ENCODE measurements at places on chromosomes 6 and 20.

GRCh38 chr20:48006036-48006833 lies 221.0 kb upstream of the SULF2 start:
- no peak for DNase-seq

- DNase-seq = no peak
These were observed 9.8 kb upstream of the BHLHE23 start for GRCh38 chr20:63016514-63017075.

- DNase-seq = no peak
These were observed 601.2 kb downstream of the DHX35 start for GRCh38 chr20:39563349-39563748.

DNA sequence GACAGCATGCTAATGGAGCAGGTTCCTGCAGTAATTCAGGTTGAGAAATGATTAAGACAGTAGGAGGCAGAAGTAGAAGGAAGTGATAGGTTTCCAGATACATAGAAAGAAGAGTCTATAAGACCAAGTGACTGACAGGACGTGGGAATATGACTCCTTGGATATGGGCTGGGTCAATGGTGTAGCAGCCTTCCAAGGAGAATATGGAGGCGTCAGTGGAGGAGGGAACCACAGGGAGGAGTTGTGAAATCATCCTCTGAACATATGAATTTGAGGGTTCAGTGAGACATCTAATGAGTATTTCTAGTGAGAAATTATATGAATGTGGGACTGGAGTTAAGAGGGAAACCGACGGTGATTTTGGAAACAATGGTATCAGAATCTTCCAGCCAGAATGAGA lies 43.3 kb downstream of the NUDT3 start:
- DNase-seq = no peak

- DNase-seq = no peak
These were observed 601.0 kb downstream of the GRIK2 start for GRCh38 chr6:101994521-101994920.

GRCh38 chr6:111872401-111873177 lies 663 bp downstream of the FYN start:
- peak; percentile 63 for DNase-seq

DNA sequence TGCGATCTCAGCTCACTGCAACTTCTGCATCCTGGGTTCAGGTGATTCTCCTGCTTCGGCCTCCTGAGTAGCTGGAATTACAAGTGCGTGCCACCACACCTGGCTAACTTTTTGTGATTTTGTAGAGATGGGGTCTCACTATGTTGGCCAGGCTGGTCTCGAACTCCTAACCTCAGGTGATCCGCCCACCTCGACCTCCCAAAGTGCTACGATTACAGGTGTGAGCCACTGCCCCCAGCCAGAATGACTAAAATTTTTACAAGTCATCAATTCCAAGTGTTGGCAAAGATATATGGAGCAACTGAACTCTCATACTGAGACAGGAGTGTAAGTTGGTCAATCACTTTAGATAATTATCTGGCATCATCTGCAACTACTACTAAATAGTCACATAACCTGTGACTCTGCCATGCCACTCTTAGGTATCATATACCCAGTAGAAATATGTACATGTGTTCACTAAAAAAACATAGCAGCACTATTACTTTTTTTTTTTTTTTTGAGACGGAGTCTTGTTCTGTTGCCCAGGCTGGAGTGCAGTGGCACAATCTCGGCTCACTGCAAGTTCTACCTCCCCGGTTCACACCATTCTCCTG lies 3.0 kb downstream of the EIF6 start:
- no peak for DNase-seq

DNA sequence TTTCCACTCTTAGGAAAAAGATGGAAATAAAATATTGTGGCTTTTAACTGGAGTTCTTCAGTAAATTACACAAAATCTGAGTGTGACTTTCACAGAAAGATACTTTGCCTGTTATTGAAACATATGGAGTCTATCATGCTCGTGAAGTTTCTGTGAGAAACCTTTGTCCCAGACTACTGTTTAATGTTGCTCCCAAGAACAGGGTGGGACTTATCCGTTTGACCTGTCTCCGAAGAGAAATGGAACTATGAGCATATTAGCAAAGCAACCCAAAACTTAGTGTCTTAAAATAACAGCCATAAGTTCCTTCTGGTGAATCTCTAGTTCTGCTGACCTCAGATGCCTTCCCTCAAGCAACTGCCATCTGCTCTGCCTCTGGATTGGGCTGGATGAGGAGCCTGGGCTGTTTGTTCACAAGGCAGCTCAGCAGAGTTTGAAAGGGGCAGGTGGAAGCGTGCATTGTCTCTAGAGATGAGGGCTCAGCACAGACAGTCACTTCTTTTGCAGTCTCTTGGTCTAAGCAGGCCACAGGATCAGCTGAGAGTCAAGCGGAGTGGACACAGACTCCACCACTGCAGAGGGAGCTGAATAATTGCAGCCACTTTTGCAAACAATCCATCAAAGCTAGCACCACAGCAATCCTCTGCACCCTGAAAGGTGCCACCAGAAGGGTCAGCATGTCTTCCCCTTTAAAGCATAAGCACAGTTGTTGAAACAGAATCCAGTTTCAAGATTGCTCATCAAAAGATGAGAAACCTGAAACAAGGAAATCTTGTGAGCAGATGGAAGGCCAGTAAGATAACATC lies 52.8 kb downstream of the MYB start:
- DNase-seq = no peak

- DNase-seq = peak; percentile 38
These were observed 5.1 kb downstream of the BLOC1S5 start for GRCh38 chr6:8059129-8059528.

DNA sequence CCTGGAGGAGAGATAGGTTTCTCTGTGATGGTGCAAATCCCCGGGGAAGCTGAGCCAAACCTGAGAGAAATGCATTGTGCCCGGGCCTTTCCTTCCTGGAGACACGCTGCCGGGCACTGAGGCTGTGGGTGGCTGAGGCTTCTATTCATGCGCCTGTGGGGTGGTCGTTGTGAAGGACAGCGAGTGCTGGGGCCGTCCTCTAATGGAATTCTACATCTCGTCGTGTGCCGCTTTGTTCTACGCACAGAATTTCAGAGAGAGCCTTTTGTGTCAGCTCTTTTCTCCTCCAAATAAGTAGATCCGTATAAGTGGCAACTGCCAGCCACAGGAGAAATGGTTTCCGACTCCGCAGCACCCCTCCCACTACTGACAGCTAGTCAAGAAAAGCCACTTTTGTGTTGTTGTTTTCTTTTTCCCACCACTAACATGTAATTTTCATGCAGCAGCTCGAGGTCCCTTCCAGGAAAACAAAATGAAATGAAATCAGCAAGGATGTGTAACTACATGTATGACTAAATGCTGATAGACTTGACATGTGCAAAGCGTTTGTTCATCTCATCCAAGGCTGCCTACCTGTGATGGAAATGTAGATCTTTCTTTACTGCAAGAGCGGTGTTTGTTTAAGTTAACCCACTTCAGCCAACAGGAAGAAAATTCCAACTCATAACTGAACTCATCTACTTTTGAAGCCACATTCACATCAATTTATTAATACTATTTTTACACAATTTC lies 26.4 kb upstream of the PXDC1 start:
- no peak for DNase-seq
